Upper lobe of right lung (tissue), 1 donor: ENCODE measurements at places on chromosomes 13 and 19.

DNA sequence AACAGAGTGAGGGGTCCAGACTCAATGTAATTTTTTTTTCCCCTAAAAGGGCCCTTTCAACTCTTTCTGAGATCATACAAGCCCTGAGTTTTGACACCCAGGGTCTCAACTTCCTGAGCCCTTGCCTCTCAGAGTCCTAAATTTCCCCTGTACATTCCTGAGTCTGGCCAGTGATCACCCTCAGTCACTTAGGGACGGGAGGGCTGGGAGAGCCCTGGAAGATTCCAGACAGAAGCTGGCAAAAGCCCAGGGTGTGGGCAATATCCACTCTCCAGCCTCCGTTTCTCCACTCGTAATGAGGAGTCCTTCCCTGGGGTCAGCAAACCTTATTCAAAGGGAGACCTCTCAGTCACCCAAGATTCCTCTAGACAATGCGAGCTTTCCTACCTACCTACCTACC is 1.6 kb downstream of the PPP1R13L start:
- DNase-seq, result no peak

GRCh38 chr13:40503966-40504591 is 162.4 kb downstream of the FOXO1 start:
- DNase-seq, result no peak

DNA sequence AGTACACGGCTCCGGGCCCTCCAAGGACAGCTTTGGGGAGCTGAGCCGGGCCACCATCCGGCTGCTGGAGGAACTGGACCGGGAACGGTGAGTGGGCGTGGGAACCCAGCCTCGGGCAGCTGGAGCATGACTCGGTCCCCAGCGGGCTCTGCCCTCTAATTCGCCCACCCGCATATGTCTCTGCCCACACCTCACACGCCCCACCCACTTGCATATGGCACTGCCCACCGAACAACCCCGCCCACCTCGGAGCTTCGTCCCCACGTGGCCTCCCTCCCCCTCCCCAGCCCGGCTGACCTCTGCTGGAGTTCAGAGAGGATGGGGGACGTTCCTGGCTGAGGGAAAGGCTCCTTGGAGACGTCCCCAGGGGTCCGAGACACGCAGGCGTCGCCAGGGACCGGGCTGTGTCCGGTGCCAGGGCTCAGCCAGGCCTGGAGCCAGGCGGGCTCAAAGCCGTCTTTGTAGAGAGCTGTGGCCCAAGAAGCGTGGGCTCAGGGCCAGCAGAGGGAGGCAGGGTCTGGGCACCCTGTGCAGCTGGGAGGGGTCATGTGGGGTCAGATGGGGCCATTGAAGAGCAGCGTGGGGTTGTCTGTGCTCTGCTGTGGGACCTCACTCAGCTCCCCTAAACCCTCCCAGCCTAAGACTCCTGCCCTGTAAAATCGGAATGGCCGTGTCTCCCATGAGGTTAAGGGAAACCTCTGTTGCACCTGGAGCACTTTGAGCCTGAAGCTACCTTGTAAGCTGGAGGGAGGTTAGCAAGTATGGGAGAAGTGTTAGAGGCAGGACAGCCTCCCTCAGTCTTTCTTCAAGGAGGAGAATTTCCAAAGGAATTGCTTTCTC is 3.8 kb downstream of the APC2 start:
- no peak for DNase-seq

- DNase-seq, result no peak
Observed at GRCh38 chr13:25415241-25415640, 43.5 kb downstream of the ATP8A2 start.

DNA sequence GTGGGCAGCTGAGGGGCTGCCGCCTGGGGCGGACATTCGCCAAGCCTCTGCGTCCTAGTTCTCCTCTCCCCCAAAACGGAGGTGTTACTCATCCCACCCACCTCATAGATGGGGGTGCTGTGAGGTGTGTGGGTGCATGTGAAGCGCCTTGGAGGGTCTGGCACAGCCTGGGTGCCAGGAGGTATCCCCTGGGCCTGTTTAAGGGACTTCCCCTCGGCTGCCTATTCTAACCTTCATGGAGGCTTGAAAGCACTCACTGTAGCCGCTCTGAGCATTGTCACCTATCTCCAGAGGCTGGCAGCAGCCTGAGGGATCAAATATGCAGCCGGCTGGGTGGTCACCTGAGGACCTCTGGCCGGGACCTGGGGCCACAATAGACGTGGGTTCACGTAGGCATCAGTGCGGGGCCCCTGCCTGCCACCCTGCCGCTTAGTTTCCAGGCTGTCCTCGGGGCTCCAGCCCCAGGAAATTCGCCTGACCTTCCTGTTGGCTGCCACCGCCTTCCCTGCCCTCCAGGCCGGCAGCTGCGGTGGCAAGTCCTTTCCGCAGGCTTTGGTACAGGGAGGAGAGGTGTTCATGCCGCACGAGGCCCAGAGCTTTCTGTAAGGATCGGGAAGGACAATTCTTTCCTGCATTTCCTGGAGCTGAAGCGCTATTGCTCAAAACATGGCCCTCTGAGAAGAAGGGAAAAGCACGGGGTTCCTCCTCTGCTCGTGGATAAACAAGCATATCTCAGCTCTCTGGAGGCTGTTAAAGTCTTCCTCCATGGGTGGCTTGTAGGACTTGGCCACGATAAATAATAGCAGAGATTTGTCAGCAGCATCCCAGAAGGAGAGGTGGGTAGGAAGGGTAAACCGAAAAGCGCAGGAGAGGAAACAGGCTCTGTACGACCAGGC is 4.6 kb downstream of the COL4A2 start:
- DNase-seq, result no peak

DNA sequence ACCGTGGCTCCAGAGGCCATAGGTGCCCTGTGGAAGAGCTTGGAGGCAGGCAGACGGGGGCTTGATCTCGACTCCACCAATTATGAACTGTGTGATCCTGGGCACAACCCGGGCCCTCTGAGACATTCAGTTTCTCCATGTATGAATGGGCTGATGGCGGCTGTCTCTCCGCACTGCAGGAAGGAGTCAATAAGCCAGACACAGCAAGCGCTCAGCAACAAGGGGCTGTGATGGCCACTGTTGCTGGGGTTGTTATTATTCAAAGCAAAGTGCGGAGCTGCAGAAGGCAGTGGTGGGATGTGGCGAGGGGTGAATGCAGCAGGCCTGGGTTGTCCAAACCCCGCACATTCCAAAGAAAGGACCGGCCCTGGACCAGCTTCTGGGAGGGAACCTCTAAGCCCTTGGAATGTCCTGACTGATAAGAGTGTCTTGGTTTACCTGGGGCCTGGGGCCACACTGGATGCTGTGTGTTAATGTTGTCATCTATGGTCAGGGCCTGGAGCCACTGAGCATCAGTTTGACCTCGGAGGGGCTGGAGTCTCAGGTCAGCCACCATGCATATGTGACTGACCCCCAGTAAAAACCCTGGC is 8.3 kb downstream of the TMEM143 start:
- DNase-seq, result no peak

GRCh38 chr19:3844596-3844995 is 24.2 kb downstream of the ZFR2 start:
- DNase-seq, result no peak

GRCh38 chr13:24827799-24828198 is 63.8 kb downstream of the RNF17 start:
- no peak for DNase-seq

DNA sequence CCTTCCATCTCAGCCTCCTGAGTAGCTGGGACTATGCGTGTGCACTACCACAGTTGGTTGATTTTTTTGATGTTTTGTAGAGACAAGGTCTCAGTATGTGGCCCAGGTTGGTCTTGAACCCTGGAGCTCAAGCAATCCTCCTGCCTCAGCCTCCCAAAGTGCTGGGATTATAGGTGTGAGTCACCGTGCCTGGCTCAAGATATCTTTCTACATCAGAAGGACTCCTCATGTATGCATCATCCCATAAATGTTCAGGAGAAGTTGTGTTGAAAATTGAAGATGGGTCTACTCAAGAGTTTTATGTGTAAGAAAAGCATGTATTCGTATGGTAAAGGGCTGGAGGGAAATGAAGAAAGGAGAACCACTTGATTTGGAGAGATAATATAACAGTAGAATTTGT is 71.8 kb upstream of the STK24 start:
- no peak for DNase-seq

GRCh38 chr19:47587295-47587694 is 14.3 kb upstream of the ZNF541 start:
- no peak for DNase-seq

GRCh38 chr19:48591021-48591420 is 15.5 kb upstream of the SPACA4 start:
- DNase-seq, result no peak

- peak; percentile 86 for DNase-seq
Observed at GRCh38 chr19:47428177-47428894, 9.0 kb upstream of the MEIS3 start.

- DNase-seq, result no peak
Observed at GRCh38 chr13:110271313-110271712, 35.6 kb downstream of the COL4A1 start.
